ENCODE measurements at places on chromosomes 13 and 19.

GRCh38 chr19:48990400-48990799 lies 2.7 kb downstream of the GYS1 start:
- DNase-seq: no peak

DNA sequence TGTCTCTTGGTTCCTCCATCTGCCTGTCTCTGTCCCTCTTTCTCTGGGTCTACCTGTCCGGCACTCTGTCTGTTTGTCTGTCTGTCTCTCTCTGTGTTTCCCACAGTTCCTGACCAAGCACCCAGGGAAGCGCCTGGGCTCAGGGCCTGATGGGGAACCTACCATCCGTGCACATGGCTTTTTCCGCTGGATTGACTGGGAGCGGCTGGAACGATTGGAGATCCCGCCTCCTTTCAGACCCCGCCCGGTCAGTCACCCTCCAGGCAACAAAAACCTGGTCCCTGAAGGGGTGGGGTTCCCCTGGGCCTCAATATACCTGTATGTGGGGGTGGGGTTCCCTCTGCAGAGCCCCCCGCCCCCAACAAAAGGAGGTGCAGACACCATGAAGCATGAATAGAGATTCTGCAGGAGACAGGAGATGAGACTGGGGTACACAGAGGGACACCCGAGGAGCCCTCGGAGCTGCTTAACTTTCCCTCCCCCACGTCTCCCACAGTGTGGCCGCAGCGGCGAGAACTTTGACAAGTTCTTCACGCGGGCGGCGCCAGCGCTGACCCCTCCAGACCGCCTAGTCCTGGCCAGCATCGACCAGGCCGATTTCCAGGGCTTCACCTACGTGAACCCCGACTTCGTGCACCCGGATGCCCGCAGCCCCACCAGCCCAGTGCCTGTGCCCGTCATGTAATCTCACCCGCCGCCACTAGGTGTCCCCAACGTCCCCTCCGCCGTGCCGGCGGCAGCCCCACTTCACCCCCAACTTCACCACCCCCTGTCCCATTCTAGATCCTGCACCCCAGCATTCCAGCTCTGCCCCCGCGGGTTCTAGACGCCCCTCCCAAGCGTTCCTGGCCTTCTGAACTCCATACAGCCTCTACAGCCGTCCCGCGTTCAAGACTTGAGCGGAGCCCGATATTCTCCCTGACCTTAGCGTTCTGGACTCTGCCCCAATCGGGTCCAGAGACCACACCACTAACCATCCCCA lies 2.6 kb upstream of the CACNG7 start:
- DNase-seq: peak; percentile 54

GRCh38 chr13:52737965-52738364 lies 1.7 kb downstream of the CNMD start:
- DNase-seq: no peak

- no peak for DNase-seq
Observed at GRCh38 chr19:3316659-3317207, 49.6 kb upstream of the NFIC start.

DNA sequence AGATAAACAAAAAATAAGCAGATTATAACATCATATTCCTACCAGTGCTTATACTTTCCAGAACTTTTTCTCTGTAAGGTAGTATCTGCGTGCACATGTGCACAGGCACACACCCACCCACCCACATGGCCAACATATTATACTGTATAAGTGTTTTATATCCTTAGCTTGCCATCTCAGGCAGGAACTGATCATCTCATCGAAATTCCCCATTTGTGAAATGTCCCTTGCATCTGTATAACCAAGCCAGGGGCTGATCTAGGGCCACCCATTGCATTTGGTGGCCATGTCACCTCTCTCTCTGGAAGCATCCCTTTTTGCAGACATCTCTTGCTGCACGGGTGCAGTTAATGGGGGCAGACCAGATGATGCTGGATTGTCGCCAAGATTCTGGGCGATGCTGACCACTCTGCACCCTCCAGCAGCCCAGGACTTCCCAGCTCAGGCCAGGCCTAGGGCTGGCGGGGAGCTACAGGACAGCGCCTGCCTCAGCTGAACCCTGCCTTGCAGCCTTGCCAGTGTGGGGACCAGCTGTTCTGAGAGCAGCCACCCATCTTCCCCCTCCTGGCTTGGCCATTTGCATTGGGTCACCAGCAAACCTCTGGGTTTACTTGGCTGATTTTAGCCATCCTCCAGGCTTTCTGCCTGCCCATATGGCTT lies 95.9 kb downstream of the SLC7A1 start:
- DNase-seq: no peak

- DNase-seq: no peak
Observed at GRCh38 chr13:42413484-42413815, 141.5 kb downstream of the AKAP11 start.

- DNase-seq: no peak
Observed at GRCh38 chr19:1471515-1472160, 7.4 kb downstream of the C19orf25 start.

DNA sequence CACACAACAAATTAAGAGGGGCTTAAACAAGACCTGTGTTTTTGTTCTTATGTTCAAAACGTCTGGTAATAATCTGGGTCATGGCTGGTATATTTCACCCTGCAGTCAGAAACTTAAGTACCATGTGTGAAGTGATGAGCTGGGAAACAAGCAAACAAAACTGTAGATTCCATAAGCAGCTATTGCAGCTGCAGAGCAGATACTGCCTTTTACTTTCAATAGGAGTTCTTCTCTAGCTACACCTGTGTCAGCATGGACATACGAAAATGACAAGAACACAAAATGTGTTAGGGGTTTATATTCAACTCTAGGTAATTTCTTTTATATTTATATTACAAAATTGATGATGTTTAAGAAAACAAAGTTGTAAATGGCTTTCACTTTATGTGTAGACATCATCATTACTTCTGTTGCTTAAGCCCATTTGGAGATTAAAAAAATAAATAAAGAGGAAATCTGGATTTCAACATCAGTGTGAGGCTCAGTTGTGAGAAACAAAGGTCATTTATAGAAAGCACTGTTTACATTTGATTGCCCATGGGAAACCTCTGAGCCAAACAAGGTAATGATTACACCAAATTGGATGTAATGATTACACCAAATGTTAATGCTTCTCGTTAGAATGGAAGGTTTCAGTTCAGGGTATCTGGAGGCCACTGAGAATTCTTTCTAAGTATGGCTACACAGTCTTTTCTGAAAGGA lies 451.0 kb upstream of the SLC10A2 start:
- DNase-seq: no peak

DNA sequence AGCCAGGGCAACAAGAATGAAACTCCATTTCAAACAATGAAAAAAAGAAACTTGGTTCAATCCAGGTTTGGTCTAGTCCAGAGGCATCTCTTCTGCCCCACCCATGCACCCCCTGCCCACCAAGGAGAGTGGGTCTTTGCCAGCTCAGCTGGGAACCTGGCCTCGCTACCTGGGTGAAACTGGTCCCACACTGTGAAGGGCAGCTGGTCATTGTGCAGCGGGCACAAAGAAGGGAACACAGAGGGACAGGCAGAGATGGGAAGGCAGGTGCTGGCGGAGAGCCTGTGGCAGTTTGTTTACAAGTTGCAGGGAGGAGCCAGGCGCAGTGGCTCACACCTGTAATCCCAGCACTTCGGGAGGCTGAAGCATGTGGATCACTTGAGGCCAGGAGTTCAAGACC lies 50.2 kb downstream of the CPAMD8 start:
- no peak for DNase-seq

GRCh38 chr13:29954082-29955028 lies 103.9 kb upstream of the UBL3 start:
- peak; percentile 18 for DNase-seq

GRCh38 chr19:10566658-10567410 lies 1.0 kb upstream of the KRI1 start:
- peak; percentile 26 for DNase-seq

GRCh38 chr13:110010404-110011138 lies 224.2 kb upstream of the IRS2 start:
- no peak for DNase-seq

- no peak for DNase-seq
Observed at GRCh38 chr19:45130888-45131615, 29.7 kb downstream of the NKPD1 start.

- no peak for DNase-seq
Observed at GRCh38 chr13:76929851-76930374, 18.4 kb upstream of the ACOD1 start.

DNA sequence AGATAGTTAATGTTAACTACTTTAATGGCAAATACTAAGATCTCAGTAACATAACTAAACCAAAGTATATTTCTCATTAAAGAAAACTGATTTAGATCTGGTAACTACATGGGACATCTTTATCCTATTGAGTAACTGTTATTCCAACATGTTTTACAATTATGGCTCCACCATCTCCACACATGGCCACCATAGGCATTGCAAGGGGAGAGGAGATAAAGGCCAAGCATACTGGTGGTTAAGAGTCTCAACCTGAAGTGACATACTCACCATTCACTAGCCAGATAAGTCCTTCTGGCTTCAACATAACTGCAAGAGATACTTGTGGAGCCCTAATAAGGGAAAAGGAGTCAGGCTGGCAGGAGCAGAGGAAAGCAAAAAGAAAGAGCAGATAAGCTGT lies 1586.4 kb upstream of the SPRY2 start:
- no peak for DNase-seq

DNA sequence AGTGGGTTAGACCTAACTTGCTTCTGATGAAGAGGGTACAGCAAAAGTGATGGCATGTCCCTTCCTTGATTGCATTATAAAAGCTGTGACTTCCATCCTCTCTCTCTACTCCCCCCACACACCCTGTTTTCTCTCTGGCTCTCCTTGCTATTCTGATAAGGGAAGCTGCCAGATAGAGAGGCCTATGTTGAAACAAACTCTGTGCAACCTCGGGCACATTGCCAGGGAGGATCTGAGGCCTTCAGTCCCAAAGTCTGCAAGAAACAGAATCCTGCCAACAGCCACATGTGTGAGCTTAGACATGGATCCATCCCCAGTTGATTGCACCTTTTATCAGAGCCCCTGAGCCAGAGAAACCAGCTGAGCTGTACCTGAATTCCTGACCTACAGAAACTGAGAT lies 44.8 kb upstream of the ARGLU1 start:
- DNase-seq: no peak

DNA sequence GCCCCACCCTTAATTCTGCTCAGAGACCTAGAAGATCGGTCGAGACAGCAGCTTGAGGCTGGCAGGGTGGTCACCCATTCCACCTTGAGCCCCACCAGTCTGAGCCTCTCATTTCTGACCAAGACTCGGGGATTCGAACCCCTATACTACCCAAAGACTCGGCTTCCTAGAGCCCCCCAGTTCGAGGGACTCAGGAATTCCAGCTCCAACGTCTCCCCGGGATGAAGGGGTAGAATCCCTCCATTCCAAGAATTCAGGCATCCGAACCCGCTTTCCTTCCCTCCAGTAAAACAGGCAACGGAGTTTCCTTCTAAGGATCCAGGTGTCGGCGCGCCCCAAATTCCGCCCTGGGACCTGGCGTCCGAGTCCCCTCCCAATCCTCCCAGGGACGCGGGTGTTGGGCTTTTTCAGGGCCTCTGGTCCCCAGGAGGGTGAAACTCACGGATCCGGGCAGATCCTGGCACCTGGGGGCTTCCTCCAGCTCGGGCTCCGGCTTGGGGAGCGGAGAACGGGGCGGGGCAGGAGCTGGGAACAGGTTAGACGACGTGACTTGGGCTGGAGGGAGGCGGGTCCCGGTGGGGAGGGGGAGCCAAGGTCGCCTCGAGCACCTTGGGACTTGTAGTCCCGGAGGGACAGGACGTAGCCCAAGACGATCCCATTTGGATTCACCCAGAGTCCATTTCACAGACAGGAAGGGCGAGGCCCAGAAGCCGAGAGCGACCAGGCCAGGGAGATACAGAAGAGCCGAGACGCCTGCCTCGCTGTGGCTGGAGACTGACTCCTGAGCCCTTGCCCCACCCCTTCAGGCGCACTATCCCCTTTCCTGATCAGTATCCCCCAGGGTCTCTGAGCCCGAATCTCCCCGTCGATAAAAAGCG lies at the start of gene PPP1R13L:
PPP1R13L (minus strand) TSS at position 513 of the 878 bp plus-strand sequence. CDS start 6,751 bp downstream, outside the sequence.
- DNase-seq: peak; percentile 21

- no peak for DNase-seq
Observed at GRCh38 chr13:103288114-103288513, 221.9 kb upstream of the SLC10A2 start.

DNA sequence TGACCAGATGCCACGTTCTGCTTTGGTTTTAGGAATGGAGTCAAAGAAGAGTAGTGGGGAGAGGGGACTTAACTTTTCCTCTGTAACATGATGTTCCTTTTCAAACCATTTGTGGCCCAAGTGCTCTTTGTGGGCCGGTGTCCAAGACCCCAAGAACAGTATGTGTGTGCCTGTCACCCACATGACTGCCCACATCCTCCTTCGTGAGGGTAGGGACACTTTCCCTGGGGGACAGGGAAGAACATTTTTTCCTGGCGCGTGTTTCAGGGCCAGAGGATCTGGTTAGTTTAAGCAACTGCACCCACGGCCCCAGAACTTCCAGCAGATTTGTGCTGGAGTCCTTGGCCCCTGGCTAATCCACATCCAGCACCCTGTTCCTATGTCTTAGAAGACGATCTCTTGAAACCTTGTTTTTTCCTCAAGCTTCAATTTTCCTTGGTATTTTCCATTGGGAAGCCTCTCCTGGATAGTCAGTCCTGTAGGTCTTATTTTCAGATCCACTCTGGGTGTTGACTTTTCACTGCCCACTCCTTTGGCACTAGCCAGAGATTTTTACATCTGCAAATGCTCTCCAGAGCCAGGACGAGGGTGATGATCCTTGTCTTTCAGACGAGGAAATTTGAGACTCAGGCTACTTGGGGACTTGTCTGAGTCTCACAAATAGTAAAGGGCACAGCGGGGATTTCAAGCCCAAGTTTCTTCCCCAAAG lies 10.8 kb upstream of the CCDC97 start:
- DNase-seq: no peak

- no peak for DNase-seq
Observed at GRCh38 chr13:72540881-72541280, 186.5 kb downstream of the MZT1 start.

GRCh38 chr19:47094557-47095475 lies 18.8 kb downstream of the ZC3H4 start:
- no peak for DNase-seq

DNA sequence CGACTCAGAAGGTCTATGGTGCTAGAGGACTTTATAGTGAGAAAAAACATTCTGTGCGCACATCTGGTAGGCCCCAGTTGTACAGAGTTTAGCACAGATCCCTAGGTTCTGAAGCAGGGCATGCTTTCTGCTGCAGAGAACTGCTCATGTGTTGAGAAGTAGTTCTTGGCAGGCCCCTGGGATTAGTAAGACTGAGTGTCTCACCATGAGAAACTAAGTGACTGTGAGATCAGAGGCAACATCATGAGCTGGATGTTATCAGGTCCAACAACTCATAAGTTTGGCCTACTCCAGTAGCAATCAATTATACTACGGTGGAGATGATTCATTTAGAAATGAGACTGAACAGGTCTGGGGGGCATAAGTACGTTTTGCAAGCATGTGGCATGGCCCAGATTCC lies 507.4 kb upstream of the KLF12 start:
- DNase-seq: no peak
